Prostate gland (tissue), 2 donors: ENCODE measurements at places on chromosomes 11 and 22.

GRCh38 chr22:48138855-48139254 lies 1376.4 kb downstream of the TBC1D22A start:
- no peak for DNase-seq

- DNase-seq = no peak
These were observed 16.7 kb downstream of the BCL2L13 start for GRCh38 chr22:17655289-17655688.

- no peak for DNase-seq
These were observed 11.5 kb downstream of the NNMT start for GRCh38 chr11:114307524-114308203.

GRCh38 chr11:68948935-68949334 lies 31.9 kb downstream of the MRGPRD start:
- no peak for DNase-seq

GRCh38 chr11:112177589-112177988 lies 2.3 kb downstream of the BCO2 start:
- DNase-seq = no peak

- no peak for DNase-seq
These were observed 192.7 kb downstream of the NAV2 start for GRCh38 chr11:19905280-19905853.

GRCh38 chr11:12023015-12023414 lies 14.6 kb upstream of the DKK3 start:
- DNase-seq = no peak

GRCh38 chr11:6258571-6259081 lies 1.0 kb upstream of the CCKBR start:
- no peak for DNase-seq

DNA sequence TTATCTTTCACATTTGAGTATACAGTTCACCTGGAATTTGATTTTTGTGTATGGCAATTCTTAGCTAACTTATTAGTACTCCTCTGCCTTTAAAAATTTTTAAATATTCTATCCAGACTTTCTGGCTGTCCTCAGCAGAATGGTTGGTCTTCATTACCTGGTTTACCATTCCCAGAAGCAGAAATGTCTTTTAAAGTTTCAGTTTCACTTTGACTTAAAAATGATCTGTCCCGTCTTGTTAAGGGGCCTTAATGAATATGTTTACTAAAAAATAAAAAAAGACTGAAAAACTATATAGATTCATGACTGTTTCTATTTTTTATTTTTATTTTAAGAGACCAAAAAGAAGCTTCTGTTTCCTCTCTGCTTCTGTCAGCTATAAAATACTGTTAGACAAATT lies 70.5 kb upstream of the TNRC6B start:
- no peak for DNase-seq

GRCh38 chr11:62399878-62400266 lies 19.0 kb upstream of the SCGB1A1 start:
- no peak for DNase-seq

GRCh38 chr11:123439616-123440015 lies 9.5 kb downstream of the GRAMD1B start:
- DNase-seq = no peak

DNA sequence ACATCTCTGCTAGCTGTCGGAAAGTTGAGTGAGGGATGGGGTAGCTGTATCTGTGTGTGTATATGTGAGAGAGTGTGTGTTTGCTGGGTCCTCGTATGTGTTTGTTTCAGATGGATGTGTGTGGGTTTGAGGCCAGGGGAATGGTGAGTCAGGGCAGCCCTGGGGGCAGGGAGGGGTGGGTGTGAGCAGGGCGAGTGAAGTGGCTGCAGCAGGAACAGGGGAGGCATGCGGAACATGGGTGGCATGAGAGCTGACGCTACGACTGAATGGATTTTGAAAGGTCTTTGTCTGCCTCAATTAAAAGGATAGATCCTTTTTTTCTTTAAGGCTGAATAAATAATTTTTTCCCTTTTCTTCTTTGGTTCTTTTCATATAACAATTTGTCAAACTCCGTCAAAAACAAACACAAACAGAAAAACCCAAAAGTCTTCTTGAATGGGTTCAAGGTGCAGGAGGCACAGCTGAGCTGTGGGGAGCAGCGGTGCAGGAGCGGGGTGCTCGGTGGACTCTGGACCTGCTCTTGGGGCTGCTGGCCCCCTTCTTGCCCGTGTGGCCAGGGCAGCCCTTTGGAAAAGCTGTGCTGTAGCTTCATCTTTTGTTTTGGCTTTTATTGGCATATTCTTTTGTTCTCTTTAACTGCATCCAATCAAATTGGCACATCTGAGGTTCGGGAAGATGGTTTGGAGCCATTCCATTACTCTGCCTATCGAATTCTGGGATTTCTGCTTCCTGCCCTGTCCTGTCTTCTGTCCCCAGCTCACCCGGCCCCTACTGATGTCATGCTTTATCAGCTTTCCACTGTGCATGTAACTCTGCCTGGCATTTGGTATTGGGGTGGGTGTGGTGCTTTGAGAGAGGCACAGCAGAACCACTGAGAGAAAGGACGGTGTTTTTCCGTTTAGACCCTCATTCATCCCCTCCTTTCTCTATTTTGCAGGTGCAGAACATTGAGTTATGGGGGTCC lies 80.1 kb downstream of the ADAMTS15 start:
- no peak for DNase-seq

- DNase-seq = no peak
These were observed 10.2 kb downstream of the SYTL2 start for GRCh38 chr11:85800595-85801342.

- DNase-seq = no peak
These were observed 53.3 kb upstream of the BMAL1 start for GRCh38 chr11:13224324-13224723.
